T-helper 2 cell treated with Interferon-gamma antibody and Interleukin-4, amounts not matched to agents 5 μg/mL and 100 μg/mL, for 36 hours (primary cell): ENCODE measurements at places on chromosomes 1 and 21.

GRCh38 chr1:201778279-201779065, 50.5 kb upstream of the IPO9 start:
- no peak for DNase-seq

DNA sequence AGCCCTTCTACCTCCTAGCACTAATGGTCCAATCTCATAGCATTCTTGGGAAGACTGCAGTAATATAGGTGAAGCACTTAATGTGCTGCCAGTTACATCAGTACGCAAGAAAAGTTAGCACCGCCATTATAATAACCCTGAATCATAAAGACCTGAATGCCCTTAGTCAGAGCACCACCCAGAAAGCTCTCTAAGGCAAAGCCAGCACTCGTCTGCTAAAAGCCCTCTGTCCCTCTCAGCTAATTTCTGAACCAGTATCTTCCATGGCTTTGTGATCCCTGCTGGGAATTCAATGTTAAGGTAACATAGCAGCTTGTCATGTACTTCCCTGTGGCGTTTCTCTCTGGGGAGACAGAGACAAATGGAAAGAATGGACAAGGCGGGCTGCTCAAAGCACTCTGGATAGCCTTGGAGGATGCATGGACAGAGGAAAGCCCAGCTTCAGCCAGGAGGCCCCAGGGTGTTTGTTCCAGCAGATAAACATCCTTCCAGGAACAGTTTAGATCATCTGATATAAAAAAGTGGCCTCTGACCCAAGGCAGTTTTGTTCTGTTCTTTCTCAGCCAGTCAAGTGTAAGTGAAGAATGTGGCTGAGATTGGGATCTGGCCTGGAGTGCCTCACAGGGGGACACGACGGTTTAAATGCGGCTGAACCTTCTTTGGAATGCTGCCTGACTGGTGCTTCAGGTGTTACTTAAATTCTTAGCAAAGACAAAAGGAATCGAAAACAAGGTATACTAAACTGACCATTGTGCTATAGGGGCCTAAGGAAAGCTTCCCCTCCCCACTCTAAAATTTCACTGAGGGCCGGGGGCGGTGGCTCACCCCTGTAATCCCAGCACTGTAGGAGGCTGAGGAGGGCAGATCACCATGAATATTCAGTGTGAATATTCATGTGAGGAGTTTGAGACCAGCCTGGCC, 58.1 kb upstream of the VTCN1 start:
- no peak for DNase-seq

- DNase-seq = peak; percentile 10
These were observed 796 bp upstream of the TDRKH start for GRCh38 chr1:151790940-151791651.

- no peak for DNase-seq
These were observed 200.0 kb downstream of the AJAP1 start for GRCh38 chr1:4854367-4854766.

- DNase-seq = no peak
These were observed 416.4 kb downstream of the PTBP2 start for GRCh38 chr1:97137862-97138514.

DNA sequence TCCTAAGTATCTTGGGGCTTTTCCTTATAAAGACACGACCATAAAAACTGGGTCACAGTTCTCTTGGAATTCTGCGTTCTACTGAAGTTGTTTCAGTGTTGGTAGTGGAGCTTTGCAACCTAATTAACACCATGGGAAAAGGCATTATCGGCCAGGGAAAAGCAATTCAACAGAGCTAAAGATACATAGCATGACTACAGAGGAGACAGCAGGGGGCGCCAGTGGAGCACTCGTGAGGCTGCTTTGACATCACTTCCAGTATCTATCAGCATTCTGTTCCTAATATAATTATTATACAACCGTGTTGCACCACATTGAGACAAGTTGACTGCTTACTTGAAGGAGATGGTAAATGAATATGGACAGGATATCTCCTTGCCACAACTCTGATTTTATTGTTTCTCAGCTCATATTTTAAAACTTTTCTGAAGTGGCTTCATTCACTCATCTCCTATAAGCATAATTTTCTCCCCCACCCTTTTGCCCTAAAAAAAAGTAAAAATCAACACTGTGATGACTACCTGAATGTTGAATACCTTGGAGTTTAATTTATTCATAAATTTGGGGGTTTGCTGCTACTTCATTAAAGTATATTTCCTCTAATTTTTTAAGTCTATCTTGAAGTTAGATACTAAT, 39.4 kb downstream of the ZP4 start:
- no peak for DNase-seq

GRCh38 chr1:50110656-50111055, 1.9 kb downstream of the ELAVL4 start:
- DNase-seq = no peak

GRCh38 chr1:68481041-68481440, 15.8 kb downstream of the DEPDC1 start:
- DNase-seq = no peak

- no peak for DNase-seq
These were observed 24.2 kb downstream of the ABL2 start for GRCh38 chr1:179205284-179205683.

DNA sequence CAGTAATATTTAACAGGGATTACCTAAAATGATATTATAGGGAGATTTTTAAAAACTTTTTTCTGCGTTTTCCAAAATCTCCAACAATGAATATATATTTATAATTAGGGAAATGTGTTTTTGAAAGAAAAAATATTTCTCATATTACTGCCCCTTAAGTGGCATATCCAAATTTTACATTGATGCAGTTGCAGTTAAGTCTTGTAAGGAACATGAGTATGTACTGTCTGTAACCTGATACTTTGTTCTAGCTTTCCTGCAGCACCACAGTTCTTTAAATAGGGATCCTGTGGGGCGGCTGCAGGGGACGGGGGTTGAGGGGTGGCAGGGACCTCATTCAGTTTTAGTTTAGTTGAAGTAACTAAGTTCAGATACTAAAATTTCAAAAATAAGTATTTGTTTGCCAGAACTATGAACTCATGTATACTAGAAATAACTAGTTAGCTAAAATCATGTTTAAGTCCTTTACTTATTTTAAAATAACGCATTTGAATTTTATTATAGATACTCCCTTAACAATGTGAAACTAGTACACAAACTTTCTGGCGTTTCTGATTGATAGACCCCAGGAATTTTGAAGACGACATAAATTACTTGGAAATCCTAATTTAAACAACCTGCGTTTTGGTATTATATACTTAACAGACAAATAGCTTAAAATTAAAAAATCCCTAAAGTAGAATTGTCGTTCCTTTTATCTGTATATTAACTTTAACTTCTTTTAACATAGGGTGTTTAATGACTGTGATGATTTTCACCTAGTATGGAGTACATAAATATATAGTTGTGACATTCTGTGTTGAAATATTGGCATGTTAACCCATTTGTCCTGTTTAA, 639 bp upstream of the DNAJB4 start:
- peak; percentile 50 for DNase-seq

GRCh38 chr1:46405724-46406123, 11.6 kb downstream of the FAAH start:
- no peak for DNase-seq

DNA sequence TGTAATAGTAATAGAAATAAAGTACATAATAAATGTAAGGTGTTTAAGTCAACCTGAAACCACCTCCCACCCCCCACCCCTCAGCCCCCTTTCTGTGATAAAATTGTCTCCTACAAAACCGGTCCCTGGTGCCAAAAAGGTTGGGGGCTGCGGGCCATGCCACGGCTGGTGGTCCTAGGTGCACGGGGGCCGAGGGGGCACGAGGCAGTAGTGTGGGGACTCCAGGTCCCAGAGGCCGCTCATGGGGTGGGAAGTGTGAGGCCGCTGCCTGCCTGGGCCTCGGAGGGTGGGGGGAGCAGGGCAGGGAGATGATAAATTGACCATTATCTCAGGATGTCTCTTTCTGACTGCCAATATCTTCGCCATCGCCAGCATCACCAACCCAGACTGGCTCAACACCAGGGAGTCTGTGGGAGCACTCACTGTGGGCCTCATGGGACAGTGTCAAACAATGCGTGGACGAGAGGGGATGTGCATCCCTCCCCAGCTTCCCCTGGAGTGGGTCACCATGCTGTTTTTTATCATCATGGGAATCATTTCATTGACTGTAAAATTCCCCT, 6.5 kb downstream of the ZBTB17 start:
- DNase-seq = no peak

DNA sequence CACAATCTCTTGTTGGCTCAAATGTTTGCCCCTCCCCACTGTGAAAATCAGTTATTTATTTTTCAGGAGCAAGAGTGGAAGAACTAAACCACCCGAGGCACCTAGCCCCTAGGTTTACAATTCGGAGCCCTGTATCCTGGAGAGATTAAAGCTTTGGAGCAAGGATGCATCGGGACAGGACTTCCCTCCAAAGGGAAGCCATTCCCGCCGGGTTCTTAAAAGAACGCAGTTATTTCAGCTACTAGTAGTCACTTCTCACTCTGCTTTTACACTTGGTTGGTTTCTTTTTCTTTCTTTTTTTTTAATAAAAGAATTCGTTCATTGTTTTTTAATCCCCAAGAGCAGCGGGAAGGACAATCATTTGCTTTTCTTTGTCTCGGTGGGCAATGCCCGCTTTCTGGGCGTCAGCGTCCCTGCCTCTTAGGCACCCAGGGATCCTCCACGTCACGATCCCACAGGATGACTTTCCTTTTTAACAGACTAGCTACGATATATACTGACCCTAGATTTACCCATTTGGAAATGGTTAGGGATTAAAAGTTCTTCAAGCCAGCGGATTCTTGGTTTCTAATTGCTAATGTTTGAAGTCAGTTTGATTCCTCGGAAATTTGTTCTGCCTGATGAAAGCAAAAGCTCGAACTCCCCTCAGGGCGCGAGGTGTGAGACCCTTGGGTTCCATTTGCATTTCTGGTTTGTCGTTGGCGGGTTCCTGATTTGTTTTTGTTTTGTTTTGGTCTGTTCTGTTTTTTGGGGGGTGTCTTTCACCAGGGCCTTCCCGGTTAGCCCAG, 9.0 kb downstream of the TBX15 start:
- no peak for DNase-seq

DNA sequence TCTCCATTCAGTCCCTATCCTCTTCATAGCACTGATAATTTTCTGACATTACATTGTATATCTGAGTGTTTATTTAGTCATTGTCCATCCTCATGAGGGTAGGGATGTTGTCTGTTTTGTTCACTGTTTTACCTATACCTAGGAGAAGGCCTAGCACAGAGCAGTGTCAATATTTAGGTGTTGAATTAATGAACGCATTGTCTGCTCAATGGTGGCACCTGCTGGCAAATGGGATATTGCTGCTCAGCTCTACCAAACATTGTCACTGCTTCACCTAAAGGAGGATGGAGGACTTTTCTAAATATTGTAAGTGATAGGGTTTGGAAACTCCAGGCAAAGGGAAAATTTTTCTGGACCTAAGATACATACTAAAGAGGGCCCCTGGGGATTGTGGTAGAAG, 243.9 kb downstream of the RRAGC start:
- DNase-seq = no peak

DNA sequence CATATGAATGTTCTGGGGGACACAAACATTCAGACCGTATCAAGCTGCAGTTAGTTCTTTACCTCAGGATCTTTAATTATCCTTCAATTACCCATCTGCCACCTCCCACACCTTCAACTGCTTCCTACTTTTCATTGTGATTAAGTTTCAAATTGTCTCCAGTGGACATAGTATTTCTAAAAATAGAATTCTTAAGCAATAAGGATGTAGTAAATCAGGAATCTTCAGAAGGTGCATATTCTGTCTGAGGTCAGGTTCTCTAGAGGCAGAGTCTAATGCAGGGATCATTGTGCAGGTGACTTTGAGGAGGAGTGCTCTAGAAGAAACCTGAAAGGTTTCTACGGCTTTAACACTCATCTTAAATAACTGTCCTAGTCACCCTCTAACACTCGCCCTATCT, 102.6 kb upstream of the PPP2R5A start:
- DNase-seq = no peak

DNA sequence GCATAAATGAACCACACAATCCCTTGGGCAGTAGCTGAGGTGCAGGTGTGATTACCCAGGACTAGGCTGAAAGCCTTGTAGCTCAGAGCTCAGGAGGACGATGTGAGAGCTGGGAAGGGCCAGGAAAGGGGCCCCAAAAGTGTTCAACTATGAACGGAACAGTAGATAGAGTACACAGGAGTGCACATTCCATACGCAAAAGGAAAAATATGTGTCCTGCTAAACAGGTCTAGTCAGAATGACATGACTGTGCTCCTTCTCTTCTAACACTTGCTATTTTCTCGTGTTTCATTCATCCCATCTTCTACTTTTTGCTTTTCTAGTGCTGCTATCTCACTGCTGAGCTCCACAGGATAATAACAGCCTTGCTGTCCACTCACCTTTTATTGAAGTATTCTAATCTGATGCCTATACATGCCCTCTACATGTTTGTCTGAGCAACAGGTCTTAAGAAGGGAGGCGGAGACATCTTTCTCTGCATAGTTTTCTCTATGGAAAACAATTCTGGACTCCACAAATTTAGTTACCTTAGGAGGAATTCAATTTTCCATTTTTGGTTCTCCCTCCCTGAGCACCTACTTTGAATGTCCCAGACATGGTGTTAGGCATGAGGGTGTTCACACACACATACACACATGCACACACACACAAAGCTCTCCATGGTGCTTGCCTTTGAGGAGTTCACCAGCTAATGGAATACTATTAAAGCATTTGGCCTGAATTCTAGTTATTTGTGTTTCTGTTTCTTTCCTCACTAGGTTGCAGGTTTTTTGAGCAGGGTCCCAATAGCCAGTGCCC, 3.4 kb downstream of the S100A10 start:
- DNase-seq = no peak

DNA sequence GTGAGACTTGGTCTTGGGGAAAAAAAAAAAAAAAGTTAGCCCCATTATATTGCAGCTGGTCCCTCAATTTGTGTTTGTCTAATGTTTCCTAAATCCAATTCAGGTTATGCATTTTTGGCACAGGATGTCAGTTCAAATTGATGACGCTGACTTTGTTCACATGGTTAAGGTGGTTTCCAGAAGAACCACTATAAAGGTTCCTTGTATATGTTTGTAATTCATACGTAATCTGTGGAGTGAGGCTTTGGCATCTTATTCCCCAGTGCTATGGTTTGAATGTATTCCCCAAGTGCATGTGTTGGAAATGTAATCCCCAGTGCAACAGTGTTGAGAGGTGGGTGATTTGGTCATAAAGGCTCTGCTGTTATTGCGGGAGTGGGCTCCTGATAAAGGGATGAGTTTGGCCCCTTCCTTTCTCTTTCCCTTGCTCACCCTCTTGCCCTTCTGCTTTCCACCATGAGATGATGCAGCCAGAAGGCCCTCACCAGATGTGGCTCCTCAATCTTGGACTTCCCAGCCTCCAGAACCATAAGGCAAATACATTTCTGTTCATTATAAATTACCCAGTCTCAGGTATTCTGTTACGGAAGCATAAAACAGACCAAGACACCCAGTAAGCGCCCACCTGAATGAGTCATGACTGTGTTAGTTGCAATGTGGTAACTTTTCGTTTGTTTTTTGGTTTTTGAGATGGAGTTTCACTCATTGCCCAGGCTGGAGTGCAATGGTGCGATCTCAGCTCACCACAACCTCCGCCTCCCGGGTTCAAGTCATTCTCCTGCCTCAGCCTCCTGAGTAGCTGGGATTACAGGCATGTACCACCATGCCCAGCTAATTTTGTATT, 19.5 kb upstream of the HLCS start:
- no peak for DNase-seq
